ENCODE measurements at places on chromosomes 7 and 10. TPM values are rescaled to one million over a fixed set of nuclear protein-coding genes. Genes with fewer than 3 reads are reported as not detected.

- DNase-seq, result no peak
- no peak overlapping the region for H3K4me3 ChIP-seq
- no peaks in the 10 kb centered on the region for H3K27me3 ChIP-seq
- H3K4me1 ChIP-seq, result no peaks in the 10 kb centered on the region
- no peak overlapping the region for H3K27ac ChIP-seq
- no peaks in the 10 kb centered on the region for H3K36me3 ChIP-seq
Observed at GRCh38 chr7:117800406-117800805, 72.8 kb downstream of the CTTNBP2 start.

GRCh38 chr7:157596881-157597280, 260.1 kb downstream of the DNAJB6 start:
- no peak overlapping the region for H3K4me3 ChIP-seq
- H3K27me3 ChIP-seq, result no peaks in the 10 kb centered on the region
- no peaks in the 10 kb centered on the region for H3K36me3 ChIP-seq
- no peak for DNase-seq
- no peak overlapping the region for H3K27ac ChIP-seq

DNA sequence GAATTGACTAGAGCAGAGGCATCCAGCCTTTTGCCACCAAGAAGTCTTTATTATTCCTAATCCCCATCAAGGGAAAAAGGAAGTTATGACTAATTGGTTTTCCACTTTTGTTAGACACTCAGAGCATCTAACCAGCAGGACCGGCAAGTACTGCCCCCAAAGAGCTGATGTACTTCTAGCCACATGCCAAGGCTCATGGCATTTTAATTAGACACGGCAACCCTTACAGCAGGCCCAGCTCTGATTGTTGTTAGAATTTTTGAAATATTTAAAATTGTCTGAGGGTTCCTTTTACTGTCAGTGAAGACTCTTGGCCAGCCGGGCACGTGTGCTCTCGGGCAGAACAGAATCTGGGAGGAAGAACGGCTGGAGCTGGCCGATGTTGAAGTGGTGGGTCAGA, 114.8 kb downstream of the SPAG6 start:
- no peak for DNase-seq
- no peaks in the 10 kb centered on the region for H3K4me1 ChIP-seq
- no peaks in the 10 kb centered on the region for H3K27me3 ChIP-seq
- H3K27ac ChIP-seq, result no peak overlapping the region
- no peaks in the 10 kb centered on the region for H3K36me3 ChIP-seq

DNA sequence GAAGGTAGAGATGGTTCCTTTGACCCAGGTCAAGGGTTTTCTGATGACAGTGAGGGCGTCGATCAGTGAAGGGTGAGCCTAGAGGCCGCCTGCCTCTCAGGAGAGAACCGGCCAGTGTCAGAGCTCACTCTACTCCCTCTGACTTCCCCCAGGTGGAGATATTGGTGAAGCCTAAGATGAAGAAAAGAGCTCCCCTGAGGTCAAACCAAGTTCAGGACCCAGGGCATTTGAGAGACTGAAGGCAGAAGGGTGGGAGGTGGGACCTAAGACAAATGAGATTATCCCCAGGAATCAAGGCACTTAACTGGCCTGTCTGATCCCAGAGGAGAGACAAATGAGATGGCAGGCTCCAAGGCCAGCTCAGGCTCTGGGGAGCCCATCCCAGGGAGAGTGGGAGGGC, 104.7 kb downstream of the CDH23 start:
- H3K36me3 ChIP-seq, result no peaks in the 10 kb centered on the region
- no peak overlapping the region for H3K4me3 ChIP-seq
- no peak for DNase-seq
- H3K4me1 ChIP-seq, result no peaks in the 10 kb centered on the region

GRCh38 chr10:110446954-110447608, 50.6 kb upstream of the DUSP5 start:
- DNase-seq, result no peak
- no peak overlapping the region for H3K27ac ChIP-seq
- no peaks in the 10 kb centered on the region for H3K27me3 ChIP-seq
- H3K4me1 ChIP-seq, result no peaks in the 10 kb centered on the region
- H3K4me3 ChIP-seq, result no peak overlapping the region

The DPYSL4 gene
- 0.84 TPM for total RNA-seq

- no peak overlapping the region for H3K27ac ChIP-seq
- H3K36me3 ChIP-seq, result no peaks in the 10 kb centered on the region
- H3K4me3 ChIP-seq, result no peak overlapping the region
- no peaks in the 10 kb centered on the region for H3K27me3 ChIP-seq
- H3K4me1 ChIP-seq, result peaks cover 14% of the 10 kb centered on the region
Observed at GRCh38 chr10:29446327-29446726, 157.5 kb downstream of the LYZL1 start.

The MYOF gene
- total RNA-seq, result 4.2 TPM

GRCh38 chr10:59560161-59560560, 149.5 kb downstream of the SLC16A9 start:
- H3K4me3 ChIP-seq, result no peak overlapping the region
- H3K27me3 ChIP-seq, result peaks cover 6% of the 10 kb centered on the region
- H3K36me3 ChIP-seq, result no peaks in the 10 kb centered on the region
- no peak for DNase-seq
